ENCODE measurements at places on chromosomes 4 and X.
A peak's percentile ranks its signal among the peaks of the same experiment; 100 is the strongest.

DNA sequence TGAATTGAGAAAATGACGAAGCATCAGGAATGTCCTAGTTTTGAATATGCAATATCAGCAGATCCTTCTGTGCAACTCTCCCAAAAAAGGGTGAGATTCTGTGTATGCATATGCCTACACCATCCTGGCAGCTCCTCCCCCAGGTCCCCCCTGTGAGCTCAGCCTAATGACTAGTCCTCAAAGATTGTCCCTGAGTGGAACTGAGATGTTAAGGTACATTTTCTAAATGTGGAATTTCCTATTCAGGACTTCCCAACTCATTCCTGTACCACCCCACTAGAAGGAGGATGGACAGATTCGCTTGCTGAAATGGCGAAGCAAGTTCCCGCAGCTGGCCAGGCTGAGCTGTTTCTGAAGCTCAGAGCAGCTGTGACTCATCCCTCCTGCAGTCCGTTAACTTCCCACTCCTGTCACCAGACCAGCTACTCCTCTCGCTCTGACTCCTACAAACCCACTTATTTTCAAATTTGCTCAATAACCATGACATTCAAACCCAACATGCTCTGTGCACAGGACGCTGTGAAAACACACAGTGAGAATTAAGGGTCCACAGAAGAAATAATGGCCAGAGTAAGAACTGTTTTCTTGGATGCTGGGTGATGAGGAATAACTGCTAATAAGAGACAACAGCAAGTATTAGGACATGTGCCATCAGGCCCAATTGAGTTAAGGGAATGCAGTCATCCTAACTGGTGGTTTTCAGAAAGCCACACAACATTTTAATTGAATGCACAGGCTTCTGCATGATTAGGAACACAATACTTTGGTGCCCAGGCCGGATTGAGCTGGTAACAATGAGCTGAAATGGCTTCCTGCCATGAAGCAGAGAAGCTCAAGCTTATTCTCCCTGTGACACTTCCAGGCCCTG, 40.0 kb upstream of the IRF2 start:
- DNase-seq, result peak; percentile 47

GRCh38 chr4:26062215-26062614, 148.2 kb downstream of the SMIM20 start:
- DNase-seq, result no peak

- DNase-seq, result no peak
Measured at GRCh38 chr4:101039367-101039766, 308.0 kb downstream of the PPP3CA start.

DNA sequence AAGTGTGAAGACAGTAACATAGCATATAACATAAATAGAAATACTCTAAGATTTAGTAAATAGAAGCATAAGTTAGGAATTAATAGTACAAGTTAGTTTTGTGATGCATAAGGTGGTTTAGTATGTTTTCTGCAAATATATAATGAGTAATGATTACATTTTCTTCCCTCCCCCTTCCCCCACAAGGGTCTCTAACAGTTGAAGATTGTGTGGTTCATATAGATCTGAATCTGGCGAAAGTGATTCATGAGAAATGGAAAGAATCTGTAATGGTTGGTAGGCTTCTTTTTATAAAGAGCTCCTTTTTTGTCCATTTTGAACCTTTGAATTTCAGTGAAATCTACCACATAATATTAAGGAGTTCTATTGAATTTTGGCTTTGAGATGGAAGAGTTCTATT, 66.3 kb downstream of the N4BP2 start:
- no peak for DNase-seq

DNA sequence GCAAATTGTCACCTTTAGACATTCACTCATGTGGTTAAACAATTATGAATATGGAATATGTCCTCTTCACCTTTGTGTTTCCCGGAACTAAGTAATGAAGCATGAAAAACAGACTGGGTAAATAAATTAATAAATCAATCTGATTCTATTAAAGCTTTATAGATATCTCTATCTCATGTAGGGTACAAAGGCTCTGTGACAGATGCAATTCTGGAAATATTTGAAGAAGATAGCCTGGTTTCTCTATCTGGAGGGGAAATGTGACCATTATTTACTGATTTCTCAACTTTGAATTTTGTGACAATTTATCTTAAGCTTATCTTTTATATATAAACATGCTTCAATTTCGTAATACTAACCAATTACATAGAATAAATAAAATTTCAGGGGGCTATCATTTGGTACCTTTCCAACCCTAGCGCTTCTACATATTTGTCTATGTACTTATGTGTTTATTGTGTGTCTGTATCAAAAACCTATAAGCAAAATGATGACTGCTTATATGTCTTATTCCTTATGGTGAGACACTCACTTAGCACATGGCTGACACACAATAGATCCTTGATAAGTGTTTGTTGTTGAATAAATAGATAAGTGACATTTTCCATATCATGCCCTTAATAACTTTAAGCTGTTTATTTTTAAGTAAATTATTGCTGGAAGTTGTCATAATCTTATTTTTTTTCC, 9.9 kb downstream of the CTSO start:
- no peak for DNase-seq

DNA sequence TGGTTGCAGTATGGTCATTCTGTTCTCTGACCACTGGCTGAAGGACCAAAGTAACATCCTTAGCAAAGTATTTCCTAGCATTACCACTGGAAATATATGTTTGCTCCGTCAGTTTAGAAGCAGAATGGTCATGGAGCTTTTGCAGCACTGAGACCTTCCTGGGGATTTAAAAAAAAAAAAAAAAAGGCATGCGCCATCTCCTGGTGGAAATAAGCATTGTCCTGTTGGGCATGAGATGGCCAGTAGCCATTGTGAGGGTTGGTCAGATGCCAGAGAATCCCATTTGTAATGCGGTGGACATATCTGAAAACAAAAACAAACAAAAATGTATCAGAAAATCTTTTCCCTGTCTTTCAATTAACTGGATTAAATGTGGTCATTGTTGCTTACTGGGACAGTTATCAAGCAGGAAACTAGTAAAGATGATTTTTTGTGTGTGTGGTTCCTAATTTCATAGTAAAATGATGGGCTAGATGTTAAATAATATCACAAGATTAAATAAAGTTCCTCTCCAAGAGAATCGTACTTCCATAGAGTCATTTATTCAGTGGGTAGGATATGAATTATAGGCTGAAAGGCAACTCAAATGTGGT, 139.6 kb downstream of the SOWAHB start:
- DNase-seq, result no peak

DNA sequence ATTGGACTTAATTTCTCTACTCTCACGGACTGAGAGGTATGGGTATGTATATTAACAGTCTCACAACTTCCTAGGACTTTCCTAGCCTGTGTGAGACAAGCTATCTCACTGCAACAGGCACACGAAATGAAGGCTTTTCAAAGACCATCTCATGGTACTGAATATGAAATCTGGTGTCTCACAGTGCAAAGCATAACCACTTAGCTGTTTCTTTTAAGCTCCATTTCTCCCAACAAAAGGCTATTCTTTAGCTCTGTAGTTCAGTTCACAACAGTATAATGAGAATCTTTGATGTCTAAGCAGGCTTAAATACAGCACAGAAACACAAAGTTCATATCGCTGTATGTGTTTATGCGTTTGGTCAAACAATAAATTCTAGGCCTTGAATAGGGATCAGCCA, 116.2 kb upstream of the PCDH18 start:
- no peak for DNase-seq

- no peak for DNase-seq
Measured at GRCh38 chrX:100587861-100588260, 3.1 kb downstream of the TNMD start.

DNA sequence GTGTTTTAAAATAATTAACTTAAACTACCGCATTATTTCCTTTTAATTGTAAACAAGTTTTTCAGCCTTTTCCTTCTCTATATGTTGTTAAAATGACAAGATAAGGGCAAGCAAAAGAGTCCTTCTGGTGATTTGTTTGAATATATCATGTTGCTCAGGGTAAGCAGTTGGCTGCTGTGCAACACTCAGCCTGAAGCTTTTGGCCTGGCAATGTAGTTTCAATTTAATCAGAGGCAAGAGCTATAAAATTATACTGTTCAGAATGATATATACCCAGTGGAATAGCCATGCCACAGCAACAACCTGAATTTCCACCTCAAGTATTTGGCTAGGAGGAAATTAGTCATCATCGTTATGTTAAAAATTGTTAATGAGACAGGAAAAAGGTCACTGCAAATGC, 53.4 kb downstream of the GRXCR1 start:
- no peak for DNase-seq

DNA sequence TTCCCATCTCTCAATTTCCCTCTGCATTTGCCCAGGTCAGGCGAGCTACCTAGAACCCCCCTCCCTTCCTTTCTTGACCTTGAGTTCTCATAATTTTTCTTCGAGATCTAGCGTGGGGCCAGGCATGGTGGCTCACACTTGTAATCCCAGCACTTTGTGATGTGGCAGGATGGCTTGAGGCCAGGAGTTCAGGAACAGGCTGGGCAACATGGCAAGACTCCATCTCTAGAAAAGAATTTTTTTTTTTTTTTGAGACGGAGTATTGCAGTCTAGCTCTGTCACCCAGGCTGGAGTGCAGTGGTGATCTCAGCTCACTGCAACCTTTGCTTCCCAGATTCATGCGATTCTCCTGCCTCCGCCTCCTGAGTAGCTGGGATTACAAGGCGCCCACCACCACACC, 4.5 kb upstream of the PORCN start:
- no peak for DNase-seq

DNA sequence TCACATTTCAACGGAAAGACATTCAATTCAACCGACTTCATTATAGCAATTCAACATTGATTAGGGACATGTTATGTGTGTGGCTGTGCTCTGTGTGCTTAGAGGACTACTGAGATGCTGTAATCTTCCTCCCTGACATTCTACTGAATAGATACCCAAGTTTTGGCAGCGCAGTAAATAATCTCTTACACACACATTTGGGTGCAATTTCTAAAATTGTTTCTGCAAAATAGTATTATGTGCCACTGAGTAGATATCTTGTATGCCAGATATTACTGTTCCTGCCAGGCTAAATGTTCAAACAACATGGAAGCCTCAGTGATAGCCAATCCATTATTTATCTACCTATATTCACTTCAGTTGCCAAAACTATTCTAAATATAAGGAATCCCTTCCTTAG, 41.3 kb downstream of the RTL9 start:
- DNase-seq, result no peak

DNA sequence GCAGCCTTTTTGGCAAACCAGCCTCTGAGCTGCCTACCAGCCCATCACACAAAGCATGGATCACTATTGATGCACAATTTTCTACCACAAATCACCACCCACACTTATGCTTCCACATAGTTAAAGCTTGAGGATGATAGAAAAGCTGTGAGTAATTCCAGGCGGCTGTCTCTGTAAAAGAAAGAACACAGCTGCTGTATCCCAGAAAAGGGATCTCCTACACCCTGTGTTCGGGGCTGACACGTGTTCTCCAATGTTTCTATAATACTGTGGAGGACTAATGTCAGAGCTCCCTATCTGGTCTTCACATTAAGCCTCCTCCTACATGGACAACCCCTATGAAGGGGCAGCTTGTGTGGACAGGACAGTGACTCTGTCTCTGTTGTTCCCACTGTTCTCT, 12.5 kb upstream of the BRS3 start:
- DNase-seq, result no peak

DNA sequence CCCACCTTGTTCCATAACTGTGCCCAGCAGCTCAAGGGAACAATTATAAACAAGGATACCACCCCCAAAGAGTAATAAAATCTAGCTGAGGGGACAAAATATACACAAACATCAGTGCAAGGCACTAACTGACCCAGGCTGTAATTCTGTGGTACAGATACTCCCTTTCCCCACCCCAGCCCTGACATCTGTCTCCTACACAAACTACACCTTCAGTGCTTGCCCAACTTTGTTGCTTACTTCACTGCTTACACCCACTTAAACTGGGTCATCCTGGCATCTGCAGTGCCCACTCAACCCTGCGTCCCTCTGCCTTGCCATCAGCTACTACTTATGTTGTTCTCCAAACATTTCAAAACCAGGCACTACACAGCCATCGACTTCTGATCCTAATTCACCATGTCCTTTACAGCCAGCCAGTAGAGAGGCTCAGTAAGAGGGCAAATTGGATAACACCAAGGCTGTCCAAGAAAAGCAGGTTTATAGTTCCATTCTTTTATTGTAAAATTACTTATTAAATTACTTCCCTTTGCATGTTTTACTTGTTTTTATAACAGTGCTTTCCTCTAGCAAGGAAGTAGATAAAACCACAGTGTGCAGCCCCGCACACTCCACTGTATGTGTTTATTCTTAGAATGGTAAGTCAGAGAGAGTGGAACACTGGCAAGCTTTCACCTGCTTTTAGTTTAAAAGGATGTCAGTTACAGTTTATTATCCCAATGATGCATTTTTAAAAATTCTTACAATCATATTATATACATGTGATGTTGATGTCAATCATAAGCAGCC, 149.6 kb downstream of the INPP4B start:
- DNase-seq, result no peak

GRCh38 chrX:96685210-96686099, 813 bp downstream of the DIAPH2 start:
- DNase-seq, result peak; percentile 26

- DNase-seq, result no peak
Measured at GRCh38 chrX:136861877-136862276, 18.6 kb downstream of the RBMX start.

DNA sequence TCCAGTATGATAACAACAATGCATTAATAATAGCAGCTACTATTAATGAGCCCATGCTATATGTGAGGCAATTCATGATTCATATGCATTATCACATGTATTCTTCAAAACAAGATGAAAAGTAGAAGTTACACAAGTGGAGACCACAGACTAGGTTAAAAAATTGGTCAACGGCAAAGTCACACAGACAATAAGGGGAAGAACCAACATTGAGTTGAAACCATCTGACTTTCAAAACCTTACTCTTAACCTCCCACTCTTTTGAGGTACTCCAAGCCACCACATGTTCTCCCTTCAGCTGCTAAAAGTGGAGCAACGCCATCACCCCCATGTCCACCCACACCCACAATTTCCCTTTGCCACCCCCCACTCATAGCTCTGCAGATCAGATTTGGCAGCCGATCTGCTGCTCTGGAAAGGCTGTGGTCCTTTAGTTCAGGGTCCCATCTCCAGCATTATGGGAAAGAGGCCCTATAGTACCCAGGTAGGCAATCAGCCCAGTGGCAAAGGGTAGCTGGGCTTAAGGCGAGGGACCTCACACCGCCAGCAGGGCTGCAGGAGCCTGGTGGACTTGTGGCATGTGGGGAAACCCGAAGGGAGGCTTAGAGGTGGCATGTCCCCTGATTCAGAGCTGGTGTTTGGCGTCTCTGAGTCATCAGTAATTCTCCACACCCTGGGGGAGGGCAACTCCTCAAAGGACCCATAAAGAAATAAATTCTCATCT, 33.5 kb upstream of the CYBB start:
- DNase-seq, result no peak

GRCh38 chrX:150236327-150236726, 126.8 kb upstream of the MAMLD1 start:
- no peak for DNase-seq
